Hematopoietic multipotent progenitor cell treated with erythropoietin and hydrocortisone succinate and interleukin-3 and kit ligand, for 4 days (in vitro differentiated cells): ENCODE measurements at places on chromosomes 4 and X.

- DNase-seq = no peak
Observed at GRCh38 chrX:15499976-15500375, 631 bp upstream of the BMX start.

DNA sequence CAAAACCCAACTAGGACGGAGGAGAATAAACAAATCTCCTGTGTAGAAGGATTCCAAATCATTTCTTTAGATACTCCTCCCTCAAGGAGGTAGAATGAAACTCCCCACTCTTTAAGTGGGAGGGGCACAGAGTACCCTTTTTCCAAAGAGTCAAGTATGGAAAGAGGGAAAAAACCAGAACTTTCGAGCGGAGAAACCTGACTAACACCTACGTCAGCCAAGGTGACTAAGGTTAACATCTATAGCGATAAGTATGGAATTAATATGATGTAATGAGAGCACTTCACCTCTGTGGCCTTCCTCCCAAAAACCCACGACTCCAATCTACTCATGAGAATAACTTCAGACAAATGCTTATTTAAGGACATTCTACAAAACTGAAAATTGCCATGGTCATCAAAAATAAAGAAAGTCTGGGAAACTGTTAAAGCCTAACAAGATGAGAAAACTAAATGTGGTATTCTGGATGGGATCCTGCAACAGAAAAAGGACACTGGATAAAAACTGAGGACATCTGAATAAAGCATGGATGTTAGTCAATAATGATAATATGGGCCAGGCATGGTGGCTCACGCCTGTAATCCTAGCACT lies 157.0 kb upstream of the MAP3K15 start:
- DNase-seq = no peak

- peak; percentile 56 for DNase-seq
Observed at GRCh38 chr4:184028561-184029374, 123.7 kb downstream of the STOX2 start.

DNA sequence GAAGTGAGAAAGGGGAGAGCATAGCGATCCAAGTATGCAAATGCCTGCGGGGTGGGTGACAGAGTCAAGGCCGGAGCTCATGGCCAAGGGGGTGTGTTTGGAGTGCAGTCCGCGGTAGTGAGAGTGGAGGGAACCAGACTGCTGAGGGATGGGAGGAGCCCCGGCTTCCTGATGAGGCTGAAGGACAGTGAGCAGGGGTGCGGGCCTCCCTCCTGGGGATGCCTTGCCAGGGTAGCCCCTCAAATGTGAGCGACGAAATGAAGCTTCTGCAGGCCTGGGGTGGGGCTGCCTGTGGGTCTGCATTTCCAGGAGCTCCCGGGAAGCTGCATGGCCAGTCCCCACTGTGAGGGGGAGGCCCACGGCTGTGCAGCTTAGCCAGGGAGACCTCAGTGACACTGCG lies 45.0 kb downstream of the PSAPL1 start:
- no peak for DNase-seq

- DNase-seq = no peak
Observed at GRCh38 chr4:6992728-6993677, 50.2 kb upstream of the TADA2B start.

DNA sequence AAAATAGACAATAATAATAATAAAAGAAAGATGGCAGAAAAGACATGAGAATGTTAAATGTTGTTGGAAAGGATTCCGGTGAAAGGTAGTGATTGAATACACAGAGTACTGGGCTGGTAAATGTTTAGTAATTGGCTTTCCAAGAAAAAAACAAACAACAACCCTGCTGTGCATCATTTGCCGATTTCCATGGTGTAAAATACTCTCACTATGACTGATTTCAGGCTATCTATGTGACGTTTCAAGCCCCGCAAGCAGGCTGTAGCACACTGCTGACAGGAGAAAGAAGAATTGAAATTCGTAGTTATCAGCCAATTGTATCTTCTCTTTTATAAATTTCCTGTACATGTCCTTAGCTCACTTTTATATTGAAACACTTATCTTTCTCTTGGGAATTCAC lies 13.6 kb upstream of the SEPTIN6 start:
- no peak for DNase-seq

DNA sequence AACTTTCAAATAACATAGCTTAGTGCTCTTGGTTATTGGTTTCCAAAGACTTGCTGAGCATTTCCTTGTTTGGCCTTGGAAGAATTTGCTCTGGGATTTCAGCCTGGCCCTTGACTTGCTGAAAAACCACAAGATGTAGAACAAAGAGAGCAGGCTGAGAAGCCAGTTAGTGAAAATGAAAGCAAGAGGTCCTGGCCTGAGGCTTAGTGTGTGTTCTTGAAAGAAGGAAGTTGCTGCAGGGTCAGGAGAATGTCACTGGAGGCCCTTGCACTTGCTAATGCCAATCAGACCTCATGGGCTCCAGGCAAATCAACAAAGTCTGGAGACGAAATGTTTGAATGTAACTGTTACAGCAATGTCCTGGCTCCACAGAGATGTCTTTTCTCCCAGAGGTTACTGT lies 79.4 kb downstream of the SYNPO2 start:
- peak; percentile 77 for DNase-seq

GRCh38 chrX:13685126-13685763 lies 3.7 kb upstream of the RAB9A start:
- no peak for DNase-seq

DNA sequence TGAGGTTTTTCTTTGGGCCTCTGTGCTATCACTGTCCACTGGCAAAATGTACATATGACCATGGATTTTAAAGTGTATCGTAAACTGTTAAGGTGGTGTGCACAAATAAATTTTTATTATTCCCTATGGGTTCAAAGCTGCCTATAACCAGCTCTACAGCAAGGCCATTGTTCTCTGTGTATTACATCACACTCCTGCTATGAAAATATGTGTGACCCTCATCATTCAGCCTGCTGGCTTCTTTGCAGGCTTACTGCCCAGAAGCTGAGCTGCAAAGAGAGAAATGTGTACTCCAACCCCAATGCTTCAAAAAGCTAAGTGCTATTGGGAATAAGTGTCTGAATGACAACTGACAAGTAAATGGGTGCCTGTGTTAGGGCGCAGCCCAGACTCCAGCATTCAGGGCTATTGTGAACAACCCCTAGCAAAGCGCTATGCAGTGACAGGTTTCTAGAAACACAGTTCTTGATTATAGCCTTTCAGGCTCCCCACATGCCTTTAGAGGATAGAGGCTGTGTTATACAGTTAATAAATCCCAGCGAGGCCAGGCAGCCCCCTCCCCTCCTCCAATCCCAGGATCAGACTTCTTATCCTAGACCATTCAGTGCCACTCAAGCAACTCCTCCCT lies 220.4 kb upstream of the RADX start:
- DNase-seq = no peak

- DNase-seq = peak; percentile 59
Observed at GRCh38 chr4:179097741-179098140, 1655.5 kb upstream of the AGA start.

DNA sequence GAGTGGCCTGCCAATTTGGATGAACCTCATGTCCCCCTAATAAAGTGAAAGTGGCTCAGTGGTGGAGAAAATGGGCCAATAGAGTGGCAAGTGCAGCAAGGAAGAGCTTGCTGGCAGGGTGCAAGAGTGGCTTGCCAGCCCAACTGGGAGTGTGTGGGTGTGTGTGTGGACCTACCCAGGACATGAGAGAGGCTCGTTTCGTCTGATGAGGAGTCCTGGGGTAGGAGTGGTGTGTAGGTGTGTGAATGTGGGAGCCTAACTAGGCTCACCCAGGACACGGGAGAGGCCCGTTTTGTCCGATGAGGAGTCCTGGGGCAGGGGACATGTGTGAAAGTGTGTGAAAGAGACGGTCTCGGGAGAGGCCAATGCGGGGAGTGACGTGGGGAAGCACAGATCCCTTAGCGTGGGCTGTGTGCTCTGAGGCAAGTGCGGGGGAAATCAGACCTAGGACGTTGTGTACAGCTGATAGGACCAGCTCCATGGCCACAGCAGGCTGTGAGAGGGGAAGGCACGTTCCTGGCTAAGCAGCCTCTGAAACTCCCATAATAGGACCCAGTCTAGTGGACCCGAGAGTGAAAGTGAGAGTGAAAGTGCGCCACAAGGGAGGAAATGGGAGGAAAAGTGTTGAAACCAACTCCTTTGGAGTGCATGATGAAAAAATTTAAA lies 5.3 kb downstream of the GAGE10 start:
- peak; percentile 26 for DNase-seq

DNA sequence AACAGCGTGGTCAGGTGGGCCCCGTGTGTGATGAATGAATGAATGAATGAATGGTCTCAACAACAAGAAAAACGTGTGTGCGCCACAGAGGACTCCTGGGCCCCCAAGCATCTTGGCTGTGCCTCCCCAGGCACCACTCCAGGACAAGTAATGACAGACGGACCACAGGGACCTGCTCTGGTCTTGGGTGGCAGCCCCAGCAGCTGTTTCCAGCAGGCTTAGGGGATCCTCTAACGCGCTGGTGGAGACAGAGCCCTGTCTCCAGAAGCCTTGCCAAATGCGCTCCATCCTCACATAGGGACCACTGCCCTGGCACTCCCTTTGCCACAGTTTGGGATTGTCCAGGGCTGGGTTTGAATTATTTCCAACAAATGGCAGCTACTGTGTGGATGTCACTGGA lies 39.1 kb downstream of the PSAPL1 start:
- DNase-seq = no peak

GRCh38 chr4:92198711-92199110 lies 105.1 kb upstream of the GRID2 start:
- no peak for DNase-seq

DNA sequence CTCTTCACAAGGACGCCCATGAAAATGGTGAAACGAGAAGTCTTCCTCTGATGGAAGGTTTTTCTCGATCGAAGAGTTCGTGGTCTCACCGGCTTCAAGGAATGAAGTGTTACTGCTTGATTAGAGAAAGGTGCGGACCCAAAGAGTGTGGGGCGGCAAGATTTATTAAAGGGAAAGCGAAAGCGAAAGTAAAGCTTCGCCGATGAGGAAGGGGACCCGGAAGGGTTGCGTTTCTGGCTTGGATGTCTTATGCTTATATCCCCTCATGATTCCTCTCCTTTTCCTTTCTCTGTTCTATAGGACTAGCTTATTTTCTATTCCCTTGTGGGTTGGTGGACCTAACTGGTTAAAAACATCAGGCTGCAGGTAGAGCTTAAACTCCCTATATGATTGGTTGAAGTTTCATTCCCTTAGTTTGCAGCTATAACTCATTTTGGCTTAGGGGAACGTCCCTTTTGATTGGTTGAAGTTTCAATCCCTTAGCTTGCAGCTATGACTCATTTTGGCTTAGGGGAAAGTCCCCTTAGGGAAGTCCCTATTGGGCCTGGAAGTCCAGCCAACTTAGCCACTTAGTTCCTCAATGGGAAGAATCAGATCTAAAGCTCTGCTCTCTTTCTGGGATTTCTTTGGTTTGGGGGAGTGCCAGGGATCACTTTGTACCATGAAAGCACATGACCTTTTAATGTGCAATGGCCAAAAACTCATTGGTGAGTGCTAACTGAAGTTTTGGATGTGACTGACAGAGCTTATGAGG lies 1025.0 kb upstream of the PCDH10 start:
- no peak for DNase-seq

GRCh38 chr4:42420140-42420539 lies 22.9 kb downstream of the SHISA3 start:
- no peak for DNase-seq

DNA sequence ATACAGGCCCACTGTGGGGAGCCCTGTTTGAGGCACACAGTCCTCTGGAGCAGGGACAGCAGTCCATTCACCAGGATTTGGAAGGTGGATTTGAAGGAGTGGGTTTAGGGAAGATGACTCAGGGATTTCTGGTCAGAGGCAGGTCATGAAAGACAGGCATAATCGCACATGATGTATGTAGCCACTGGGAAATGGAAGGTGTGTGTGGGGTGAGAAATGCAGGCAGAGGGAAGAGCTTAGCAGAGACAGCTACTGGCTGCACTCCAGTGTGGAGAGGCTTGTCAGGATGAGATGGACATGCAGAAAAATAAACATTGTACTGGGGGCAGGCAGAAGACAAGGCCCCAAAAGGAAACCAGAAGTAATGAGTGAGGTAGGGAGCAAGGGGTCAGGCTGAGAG lies 85.2 kb upstream of the STS start:
- no peak for DNase-seq

DNA sequence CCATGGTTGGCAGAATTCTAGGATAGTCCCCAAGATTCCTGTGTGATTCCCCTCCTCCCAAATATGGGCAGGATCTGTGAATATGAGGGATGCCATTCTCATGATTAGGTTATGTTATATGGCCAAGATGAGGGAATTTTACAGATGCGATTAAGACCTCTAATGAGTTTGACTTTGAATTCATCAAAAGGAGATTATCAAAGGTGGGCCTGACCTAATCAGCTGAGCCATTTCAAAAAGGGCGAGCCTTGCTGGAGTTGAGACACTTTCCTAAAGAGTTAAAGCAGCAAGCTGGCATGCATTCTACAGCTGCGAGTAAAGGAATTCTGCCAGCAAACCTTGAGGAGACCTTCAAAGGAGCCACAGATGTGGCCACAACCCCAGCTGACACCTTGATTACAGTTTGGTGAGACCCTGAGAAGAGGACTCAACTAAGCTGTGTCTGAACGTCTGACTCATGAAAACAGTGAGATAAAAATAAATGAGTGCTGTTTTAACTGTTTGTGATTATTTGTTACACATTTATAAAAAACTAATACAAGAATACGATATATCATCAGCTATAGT lies 31.7 kb upstream of the TMPRSS11D start:
- DNase-seq = no peak

DNA sequence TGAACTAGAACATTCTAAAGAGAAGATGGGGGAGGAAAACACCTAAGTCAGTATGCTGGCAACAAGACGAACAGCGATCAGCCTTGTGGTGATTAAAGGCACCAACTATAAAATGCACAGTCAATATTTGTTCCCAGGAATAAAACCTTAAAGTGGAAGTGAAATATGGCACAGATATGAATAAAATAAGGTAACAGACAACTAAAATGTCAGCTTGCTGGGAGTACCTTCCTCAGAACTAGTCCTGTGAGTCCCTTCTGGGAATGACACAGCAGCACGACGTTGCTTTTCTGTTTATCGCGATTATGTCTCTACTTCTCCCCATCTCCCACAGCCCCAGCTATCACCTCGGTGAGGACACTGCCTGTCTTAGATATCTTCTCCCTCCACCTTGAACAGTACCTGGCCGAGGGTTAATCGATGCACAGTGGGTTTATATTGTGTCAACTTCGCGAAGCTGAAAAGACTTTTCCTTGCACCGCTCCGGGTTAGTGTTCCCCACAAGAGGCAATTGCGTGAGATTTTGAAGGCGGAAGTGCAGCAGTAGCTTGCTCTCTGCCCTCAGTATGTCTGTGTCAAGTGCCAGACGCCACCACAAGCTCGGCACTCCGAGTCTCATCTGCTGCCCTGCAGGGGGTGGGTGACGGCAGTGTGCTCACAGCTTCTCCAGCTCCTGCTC lies 17.4 kb downstream of the MTNR1A start:
- no peak for DNase-seq
